ENCODE measurements at places on chromosomes 1 and 21.

DNA sequence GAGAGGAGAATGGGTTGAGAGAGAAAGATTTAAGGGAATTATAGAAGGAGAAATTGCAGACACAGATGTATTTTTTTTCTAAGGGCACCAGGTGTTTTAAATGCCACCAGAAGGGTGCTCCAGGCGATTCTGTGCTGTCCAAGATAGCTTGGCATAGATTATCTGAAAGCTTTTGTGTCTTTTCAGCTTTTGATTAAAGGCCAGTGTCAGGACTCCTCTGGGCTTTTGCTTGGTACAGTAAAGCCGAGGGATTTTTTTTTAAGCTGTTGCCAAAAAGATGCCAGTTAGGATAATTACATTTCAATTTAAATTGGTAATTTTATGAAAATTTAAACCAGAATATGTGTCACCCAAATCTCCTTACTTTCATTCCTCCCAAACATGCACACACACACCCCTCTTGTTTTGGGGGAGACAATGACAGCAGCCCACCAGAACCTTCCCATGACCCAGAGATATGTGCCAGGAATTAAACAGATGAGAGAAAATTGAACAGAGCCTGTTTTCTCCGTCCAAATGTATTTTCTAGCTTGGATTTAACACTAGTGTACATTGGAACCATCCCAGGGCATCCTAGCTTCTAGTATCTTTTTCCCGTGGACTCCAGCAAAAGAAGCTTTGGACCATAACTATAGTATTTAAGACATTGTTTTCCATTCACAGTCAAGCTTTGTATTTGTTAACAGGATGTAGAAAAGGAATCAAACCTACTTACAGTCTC is 670.7 kb upstream of the CXADR start:
- no peak for DNase-seq

DNA sequence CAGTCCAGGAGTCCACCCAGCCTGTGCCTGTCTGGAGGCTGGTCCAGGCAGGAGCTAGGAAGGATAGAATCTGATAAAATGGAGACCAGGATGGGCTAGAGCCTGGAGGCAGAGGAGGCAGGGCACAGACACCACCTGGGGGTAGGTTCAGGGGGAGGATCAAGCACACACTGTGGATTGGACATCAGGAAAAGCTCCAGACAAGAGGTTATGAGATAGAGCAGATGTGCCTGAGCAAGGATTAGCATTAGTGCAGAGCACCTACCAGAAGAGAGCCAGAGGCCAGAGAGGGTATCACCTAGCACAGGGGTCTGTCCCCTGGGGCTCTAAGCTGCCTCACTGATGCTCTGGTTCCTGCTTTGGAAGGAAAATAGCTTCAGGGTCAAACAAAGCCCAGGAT is 216.7 kb upstream of the ZC3H12A start:
- no peak for DNase-seq

- DNase-seq, result no peak
These were observed 49.1 kb upstream of the CTPS1 start for GRCh38 chr1:40930174-40930964.

- DNase-seq, result no peak
These were observed 92.1 kb downstream of the DDAH1 start for GRCh38 chr1:85372683-85373377.

DNA sequence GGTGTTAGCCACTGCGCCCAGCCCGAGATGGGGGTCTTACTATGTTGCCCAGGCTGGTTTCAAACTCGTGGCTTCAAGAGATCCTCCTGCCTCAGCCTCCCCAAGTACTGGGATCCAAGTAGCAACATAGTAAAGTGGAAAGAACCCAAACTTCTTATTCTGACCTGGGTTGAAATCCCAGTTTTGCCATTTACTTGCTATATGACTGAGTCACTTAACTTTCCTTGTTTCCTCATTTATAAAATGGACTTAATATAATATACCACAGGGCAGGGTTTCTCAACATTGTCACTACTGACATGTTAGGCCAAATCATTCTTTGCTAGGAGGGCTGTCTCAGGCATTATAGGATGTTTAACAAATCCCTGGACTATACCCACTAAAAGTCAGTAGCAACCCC is 6.7 kb downstream of the PFDN2 start:
- DNase-seq, result no peak

GRCh38 chr1:241447031-241447644 is 72.4 kb downstream of the FH start:
- DNase-seq, result no peak

DNA sequence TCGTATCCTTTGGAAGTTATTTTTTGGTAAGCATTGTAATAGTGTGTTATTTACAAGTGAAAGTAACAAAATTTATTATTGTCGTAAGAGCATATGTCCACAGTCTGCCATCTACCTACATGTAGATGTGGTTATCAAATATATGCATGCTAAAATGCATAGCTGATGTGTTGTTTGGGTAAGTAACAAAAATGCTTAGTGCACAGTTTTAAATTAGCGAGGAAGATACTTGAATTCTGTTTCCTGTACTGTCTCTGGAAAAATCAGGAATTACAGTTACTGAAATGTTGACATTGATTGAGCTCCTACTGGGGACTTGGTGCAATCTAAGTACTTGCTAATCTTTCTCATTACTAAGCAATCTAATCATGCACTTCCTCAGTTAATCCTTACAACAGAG is 14.3 kb downstream of the WDR64 start:
- DNase-seq, result no peak

GRCh38 chr1:174080819-174081218 is 58.7 kb upstream of the RC3H1 start:
- DNase-seq, result no peak

- no peak for DNase-seq
These were observed 1.9 kb downstream of the MEX3A start for GRCh38 chr1:156080241-156080862.

DNA sequence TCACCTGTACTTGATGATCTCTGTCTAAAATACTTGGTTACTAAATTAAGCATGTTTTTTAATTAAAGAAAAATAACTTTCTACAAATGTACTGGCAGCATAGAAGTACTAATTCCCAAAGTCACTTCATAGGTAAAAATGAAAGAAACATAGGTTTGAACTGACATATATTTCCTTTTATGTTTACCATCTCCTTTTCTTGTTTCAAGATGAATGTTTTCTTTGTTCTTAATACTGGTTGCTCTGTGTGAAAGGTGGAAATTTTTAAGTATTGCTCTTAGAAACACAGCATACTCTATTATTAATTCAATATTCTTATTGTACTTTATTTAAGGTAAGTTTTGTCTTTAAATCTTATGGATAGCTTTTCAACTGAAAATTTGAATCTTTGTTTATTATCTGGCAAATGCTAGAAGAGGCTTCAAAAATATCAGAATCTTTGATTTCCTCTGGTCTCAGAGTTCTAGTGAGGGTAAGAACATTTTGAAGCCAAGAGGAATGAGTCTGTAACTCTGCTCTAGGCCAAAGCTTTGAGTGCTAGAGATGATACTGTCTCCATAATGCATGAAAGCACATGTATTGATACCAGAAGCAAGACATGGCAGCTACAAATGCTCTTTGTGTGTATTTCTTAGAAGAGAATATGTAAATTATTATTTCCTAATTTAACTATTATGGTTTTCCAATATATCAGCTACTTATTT is 18.2 kb downstream of the RRP15 start:
- no peak for DNase-seq

DNA sequence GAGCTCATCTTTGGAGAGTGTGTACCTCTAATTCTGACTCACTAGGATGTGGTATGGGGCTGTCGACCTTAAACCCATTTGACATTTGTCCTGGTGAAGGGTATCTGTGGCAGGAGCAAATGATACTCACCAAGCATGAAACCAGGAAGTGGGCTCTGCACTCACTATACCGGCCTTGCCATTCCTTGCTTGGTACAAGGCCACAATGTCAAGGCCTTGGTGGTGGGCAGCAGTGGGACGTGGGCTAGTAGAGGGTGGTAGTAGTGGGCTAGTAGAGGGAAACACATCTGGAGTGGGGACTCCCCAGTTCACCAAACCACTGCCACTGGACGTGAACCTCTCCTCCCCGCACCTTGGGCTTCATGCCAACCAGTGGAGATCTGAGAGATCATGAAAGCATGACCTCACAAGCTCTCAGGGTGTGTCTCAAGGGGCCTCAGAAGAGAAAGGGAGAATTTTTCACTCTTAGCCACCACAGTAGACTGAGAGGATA is 11.5 kb downstream of the TNFSF4 start:
- DNase-seq, result no peak

DNA sequence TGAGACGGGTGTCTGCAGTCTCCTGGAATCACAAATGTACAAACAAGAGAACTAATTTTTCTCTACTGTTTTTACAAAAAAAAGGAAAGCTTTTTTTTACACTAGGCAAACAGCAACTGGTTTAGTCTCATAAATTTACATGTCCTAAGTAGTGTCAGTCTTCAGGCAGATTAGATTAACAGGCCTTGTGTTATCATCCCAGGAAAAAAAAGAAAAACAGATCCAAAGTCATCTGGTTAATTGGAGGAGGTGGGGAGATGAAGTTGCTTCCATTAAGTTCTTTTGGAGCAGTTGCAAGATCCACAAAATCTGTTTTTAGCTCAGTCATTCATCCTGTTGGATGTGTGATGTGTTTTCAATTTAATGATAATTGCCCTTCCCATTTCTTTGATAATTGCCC is 363.5 kb upstream of the ADGRL2 start:
- DNase-seq, result no peak

GRCh38 chr21:37266515-37267221 is 466 bp downstream of the VPS26C start:
- peak; percentile 50 for DNase-seq

DNA sequence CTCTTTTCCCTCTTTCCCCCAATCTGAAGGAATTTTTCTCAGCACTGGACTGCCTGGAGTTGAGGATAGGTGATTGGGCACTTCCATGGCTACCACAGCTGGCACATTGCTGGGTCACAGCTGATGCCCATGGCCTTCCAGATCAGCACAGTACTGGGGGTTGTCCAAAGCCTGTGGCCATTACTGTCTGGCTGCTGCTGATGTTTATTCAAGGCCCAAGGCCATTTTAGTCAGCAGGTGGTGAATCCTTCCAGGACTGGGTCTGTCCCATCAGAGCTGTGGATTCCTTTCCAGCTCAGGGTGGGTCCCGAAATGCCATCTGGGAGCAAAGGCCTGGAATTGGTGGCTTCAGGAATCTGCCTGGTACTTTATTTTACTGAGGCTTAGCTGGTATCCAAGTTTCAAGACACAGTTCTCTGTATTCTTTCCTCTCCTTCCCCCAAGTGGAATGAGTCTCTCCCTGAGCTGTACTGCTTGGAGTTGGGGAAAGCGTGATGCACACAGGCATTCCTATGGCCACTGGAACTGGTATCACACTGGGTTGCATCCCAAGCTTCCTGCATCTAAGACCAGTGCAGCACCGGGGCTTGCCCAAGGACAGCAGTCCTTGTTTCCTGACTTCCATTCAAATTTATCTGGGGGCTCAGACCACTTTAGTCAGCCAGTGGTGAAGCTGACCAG is 19.1 kb downstream of the GPR88 start:
- no peak for DNase-seq

- no peak for DNase-seq
These were observed 12.9 kb downstream of the COA6 start for GRCh38 chr1:234386122-234386521.

- DNase-seq, result no peak
These were observed 59.8 kb downstream of the FAAP20 start for GRCh38 chr1:2134621-2135307.

GRCh38 chr1:33828654-33829053 is 35.2 kb upstream of the HMGB4 start:
- no peak for DNase-seq

GRCh38 chr1:185861630-185862029 is 127.4 kb downstream of the HMCN1 start:
- no peak for DNase-seq

- no peak for DNase-seq
These were observed 1.3 kb downstream of the ZBTB7B start for GRCh38 chr1:155003766-155004351.

- DNase-seq, result no peak
These were observed 9.1 kb downstream of the TUFT1 start for GRCh38 chr1:151549199-151549598.

DNA sequence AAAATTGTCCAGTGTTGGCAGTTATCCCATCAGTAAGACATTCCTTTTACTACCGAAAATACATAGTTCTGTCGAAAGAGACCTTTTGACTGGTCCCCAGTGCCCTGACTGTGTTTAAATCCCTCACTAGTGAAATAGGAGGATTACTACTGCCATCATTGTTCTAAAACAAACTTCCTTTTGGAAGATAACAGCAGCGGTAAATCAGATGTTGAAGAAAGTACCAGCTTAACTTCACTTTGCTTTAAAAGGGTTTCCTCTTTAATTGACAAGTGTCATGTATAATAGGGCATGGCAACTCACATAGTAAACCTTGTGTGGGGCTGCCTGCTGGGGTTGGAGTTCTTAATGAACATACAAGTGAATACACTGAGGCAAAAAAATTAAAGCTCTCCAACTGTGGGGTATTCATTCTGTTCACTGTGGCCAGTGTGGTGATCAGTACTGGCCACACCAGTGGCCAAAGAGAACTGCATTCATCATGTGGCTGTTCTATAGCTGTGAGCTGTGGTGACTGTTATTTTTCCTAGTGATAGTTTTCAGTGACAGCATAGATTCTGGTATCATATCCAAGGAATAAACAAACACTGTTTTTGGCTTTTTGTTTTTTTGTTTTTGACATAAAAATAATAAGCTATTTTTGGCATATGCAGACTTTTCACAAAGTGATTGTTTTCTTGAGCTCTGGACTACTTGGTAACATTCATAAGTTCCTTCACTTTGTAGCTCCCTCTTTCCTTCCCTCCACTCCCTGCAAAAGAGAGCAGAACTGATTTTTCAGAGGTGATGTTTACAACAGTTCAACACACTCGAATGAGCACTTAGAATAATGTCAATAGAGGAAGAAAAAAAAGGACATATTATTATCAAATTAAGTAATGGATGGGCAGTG is 74.5 kb downstream of the NFIA start:
- DNase-seq, result no peak

DNA sequence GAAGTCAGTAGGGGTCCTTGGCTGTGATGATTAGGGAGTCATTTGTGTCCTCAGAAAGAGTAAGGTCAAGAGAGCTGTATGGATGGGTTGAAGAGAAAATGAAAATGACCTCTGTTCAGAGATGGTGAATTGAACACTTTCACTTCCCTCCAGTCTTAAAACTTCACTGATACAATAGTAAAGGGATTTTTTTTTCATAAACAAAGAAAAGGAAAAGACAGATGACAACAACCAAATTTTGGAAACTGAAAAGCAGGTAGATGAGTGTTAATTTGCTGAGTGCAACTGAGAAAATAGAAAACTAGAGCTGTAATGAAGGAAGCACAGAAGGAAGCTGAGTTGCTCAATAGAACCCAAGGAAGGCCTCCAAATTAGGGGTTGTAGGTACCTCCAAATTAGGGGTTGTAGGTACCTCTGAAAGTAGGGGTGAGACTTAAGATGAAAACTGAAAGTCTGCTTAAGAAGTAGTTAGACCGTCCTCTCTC is 14.8 kb upstream of the S1PR1 start:
- DNase-seq, result no peak

DNA sequence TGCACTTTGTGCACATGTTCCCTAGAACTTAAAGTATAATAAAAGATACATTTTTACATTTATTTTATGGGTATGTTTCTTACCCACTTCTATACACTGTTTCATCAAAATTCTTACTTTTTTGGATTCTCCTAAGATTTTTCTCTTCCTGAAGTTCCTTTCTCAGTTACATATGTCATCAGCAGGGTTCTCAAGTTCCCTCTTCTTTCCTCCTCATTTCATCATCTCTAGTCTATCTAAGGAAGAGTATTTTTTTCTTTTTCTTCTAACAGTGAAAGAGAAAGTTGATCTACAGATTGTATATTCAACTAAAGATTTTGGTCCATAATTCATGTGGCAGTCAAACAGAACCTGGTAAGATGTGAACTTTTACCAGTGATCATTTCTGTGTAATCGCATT is 41.2 kb upstream of the CYYR1 start:
- no peak for DNase-seq
